ENCODE measurements at places on chromosomes 3 and 15. TPM values are rescaled to one million over a fixed set of nuclear protein-coding genes. Genes with fewer than 3 reads are reported as not detected.

The CAMP gene
- total RNA-seq = not detected

The PRSS50 gene
- total RNA-seq = not detected

The TRPM1 gene
- not detected for total RNA-seq

The DPPA4 gene
- total RNA-seq = not detected

The GPR156 gene
- 0.39 TPM for total RNA-seq

The GREM1 gene
- 0.10 TPM for total RNA-seq

The IRAK2 gene
- total RNA-seq = 6.3 TPM

The CHRM5 gene
- total RNA-seq = 0.06 TPM

The HYKK gene
- 4.0 TPM for total RNA-seq

The FGF7 gene
- total RNA-seq = 129 TPM

The AMIGO3 gene
- total RNA-seq = 0.54 TPM

The TSC22D2 gene
- total RNA-seq = 8.4 TPM

The BUB1B gene
- 1.6 TPM for total RNA-seq

The PLSCR2 gene
- not detected for total RNA-seq

The ADIPOQ gene
- total RNA-seq = 0.88 TPM

The ZNF445 gene
- 5.9 TPM for total RNA-seq

The MAN2C1 gene
- 59.9 TPM for total RNA-seq
